ENCODE measurements at places on chromosomes 3 and 15.
A peak's percentile ranks its signal among the peaks of the same experiment; 100 is the strongest.

DNA sequence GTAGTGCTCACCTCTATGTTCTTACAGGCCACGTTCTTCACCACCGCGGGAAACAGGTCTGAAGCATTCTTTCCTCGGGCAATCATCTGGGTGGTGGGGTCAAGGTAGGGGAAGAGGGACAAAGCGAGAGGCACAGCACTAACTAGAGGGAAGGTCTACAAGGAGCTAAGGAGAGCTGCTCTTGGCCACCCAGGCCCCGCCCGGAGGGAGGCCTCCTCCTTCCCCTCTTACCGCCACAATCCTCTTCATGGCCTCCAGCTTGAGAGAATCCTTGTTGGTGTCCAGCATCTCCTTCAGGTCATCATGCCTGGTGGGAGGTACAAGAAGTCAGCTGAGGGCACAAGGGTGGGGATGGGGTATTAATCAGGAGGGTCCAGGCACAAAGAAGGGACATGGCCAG lies 20.5 kb downstream of the AP3B2 start:
- no peak for DNase-seq

DNA sequence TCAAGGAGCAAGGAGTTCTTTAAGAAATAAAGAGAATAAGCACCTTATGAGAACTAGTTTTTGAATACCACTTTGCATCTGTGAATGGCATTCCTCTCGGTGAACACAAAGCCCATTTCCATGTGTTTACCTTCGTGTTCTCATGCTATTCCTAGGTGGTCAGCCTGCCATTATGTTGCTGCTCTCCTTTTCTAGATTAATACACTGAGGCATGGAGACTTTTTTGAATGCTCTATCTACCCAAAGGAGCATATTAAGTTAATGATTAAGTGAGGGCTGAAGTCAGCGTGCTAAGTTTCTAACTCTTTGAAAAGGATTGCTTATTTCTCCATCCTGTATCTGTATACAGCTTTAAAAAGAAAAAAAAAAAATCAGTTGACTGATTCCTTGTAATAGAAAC lies 394.5 kb downstream of the MECOM start:
- DNase-seq = no peak

GRCh38 chr3:76028774-76029173 lies 243.4 kb upstream of the ZNF717 start:
- DNase-seq = no peak

GRCh38 chr15:60379525-60380274 lies 18.1 kb downstream of the ANXA2 start:
- DNase-seq = no peak

- no peak for DNase-seq
Observed at GRCh38 chr3:187802928-187803259, 57.6 kb upstream of the BCL6 start.

DNA sequence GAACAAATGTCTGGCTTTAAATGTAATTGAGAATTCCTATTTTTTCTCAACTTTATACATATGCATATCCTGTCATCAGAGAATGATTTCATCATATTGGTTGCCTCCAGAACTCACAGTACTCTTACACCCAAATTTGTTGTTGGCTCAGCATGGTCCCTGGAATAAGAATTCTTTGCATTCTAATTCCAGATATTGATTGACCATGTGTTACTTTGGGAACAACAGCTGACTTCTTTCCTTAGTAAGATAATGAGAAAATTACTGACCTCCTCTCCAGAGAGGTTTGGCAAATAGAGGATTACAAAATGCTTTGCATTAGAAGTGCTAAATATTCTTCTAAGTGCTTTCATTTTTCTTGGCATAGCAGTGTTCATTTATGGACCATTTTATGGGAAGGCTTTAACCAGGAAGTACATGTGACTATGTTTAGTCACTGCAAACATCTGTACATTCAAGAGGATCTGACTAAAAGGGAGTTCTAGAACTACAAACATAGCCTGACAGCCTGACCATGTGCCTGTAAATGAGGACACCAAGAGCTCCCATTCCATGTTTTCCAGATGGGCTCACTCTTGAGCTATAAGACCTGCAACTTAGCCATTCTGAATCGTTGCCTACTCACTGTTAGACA lies 391.6 kb upstream of the DPPA4 start:
- no peak for DNase-seq

GRCh38 chr3:15154326-15154725 lies 51.7 kb upstream of the CAPN7 start:
- no peak for DNase-seq

DNA sequence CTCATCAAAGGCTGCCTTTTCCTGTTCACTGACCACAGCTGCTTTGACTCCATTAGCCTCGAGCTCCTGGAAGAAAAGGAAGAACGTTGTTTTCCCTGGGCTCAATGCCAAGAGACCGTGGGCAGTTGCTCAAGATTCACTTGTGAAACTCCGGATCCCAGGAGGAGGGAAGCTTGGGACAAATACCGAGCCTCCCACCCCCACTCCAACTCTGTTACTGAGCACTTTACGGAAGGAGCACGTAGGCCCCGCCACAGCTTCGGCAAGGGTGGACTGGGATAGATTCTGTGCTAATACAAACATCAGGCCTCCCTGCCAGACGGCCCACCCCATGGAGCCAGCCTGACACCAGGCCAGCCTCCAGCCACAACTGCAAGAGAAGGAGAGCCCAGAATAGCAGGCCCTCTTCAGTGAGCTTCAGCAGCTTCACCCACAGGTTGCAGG lies 10.8 kb upstream of the FANCD2 start:
- DNase-seq = no peak

- no peak for DNase-seq
Observed at GRCh38 chr3:116007000-116007399, 383.7 kb downstream of the GAP43 start.

DNA sequence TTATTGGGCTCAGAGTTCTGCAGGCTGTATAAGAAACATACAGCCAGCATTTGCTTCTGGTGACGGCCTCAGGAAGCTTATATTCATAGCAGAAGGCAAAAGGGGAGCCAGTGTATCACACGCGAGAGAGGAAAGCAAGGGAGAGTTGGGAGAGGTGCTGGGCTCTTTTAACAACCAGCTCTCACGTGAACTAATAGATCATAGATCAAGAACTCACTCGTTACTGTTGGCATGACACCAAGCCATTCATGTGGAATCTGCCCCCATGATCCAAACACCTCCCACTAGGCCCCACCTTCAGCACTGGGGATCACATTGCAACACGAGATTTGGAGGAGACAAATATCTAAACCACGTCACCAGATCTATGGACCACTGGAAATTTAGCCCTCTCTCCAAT lies 70.2 kb downstream of the TIPARP start:
- no peak for DNase-seq

GRCh38 chr3:194308601-194309449 lies 42.3 kb downstream of the CPN2 start:
- DNase-seq = peak; percentile 93

GRCh38 chr3:129548104-129548965 lies 5.4 kb downstream of the H1-8 start:
- DNase-seq = no peak

DNA sequence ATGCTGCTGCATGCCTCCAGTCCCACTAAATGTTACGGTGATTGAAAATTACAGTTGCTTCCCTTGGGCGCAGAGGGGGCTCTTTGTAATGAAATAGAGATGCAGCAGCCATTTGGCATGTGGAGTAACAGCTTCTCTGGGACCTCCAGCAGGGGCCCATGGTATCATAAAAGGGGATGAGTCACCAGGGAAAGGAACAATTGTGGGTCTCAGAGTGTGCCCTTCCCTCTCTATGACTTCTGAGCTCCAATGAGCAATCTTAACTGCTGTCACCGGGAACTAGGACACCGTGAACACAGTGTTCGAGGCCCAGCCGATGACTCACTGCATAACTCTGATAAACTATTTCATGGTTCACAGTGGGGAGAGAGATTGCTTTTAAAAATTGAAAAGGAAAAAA lies 164.8 kb upstream of the NUDT16 start:
- no peak for DNase-seq

GRCh38 chr3:9109568-9109914 lies 139.9 kb downstream of the SRGAP3 start:
- no peak for DNase-seq

- DNase-seq = no peak
Observed at GRCh38 chr15:74631408-74631807, 15.8 kb downstream of the CLK3 start.

DNA sequence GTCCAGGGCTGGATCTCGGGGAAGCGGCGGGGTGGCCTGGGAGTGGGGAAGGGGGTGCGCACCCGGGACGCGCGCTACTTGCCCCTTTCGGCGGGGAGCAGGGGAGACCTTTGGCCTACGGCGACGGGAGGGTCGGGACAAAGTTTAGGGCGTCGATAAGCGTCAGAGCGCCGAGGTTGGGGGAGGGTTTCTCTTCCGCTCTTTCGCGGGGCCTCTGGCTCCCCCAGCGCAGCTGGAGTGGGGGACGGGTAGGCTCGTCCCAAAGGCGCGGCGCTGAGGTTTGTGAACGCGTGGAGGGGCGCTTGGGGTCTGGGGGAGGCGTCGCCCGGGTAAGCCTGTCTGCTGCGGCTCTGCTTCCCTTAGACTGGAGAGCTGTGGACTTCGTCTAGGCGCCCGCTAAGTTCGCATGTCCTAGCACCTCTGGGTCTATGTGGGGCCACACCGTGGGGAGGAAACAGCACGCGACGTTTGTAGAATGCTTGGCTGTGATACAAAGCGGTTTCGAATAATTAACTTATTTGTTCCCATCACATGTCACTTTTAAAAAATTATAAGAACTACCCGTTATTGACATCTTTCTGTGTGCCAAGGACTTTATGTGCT lies 527 bp downstream of the B2M start:
- peak; percentile 6 for DNase-seq

- no peak for DNase-seq
Observed at GRCh38 chr3:102078854-102079808, 229.8 kb downstream of the NFKBIZ start.

GRCh38 chr3:71484047-71484446 lies 99.5 kb downstream of the FOXP1 start:
- no peak for DNase-seq

GRCh38 chr3:135784557-135784956 lies 181.0 kb upstream of the PPP2R3A start:
- DNase-seq = no peak

DNA sequence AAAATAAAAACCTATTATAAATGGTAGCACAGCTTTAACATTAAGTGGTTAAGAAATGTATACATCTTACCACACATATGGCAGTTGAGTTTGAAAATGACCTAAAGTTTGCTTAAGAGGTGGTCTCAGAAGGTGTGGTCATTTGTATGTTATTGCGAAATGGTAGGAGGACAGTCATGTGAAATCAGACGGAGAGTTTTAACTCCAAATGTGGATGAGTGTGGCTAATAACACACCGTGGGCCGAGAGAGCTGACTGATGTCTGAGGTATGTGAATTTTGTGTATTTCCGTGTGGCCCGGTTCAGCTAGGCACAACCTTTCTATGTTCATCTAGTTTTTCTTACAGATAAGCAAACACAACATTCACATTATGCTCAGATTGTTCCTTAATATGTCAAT lies 71.9 kb downstream of the ARNT2 start:
- DNase-seq = no peak

DNA sequence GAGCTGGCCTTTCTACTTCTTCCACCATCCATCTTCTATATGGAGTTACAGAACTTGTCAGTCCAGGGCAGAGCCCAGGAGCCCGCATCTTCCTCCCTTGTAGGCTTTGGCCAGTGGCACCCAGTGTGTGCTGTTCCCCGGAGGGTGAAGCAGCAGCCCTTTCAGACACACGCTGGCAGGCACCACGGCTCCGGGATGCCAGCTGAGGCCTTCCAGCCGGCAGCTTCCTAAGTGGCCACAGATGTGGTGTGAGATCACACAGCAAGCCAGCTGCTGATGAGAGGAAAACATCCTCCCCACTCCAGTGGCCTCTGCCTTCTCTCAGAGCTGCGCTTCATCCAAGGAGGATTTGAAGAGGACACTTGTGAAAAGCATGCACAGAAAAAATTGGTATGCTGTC lies 24.1 kb downstream of the CRABP1 start:
- no peak for DNase-seq

GRCh38 chr3:13008155-13008995 lies 64.9 kb downstream of the IQSEC1 start:
- DNase-seq = no peak

DNA sequence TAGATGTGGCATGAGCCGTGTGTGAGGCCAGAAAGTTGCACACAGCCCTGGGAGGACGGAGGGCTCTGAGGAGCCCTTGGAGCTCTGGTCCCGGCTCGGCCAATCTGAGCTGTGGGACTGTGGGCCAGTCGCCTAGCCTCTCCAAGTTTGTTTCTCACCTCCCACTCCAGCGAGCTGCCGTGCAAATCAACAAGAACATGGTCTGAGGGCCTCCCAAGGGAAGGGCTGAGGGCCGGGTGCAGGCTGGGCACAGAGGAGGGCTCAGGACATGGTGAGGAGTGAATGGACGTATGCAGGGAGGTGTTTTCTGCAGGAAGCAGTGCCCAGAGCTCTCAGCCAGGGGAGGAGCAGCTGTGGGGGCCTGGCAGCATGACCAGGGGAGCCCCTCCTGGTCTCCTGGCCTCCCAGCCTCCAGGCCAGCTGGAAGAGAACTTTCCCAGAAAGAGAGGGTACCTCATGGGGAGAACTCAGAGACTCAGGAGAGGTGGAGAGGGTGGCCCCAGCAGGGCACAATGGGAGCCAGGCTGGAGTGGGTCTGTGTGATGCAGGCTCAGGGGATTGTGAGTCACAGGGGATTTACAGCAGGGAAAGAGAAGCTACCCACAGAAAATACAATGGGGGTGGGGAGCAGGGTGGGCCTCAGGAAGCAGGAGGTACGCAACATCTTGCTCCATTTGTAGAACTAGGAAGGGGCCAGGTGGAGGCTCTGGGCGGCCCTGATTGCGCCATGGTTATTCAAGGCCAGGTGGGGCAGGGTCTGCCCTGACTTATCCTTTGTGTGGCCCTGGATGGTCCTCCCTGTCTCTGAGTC lies 24.8 kb downstream of the PSTPIP1 start:
- DNase-seq = no peak

DNA sequence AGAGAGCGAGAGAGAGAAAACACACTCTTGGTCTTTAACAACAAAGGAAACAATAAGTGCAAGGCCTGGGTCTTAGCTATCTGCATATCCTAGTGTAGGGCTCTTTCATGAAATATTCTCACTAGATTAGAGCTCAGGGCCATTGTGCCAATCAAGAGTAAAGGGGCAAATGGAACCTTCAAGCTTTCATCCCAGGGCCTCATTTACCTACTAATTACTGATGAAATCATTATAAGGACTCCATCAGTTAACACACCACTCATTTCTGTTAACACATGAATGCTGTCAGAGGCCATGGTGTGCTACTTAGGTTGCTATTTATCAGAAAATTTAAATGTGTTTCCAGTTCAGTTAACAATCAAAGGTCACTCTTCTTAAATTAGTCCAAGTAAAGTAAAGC lies 597.8 kb downstream of the ROBO1 start:
- no peak for DNase-seq

DNA sequence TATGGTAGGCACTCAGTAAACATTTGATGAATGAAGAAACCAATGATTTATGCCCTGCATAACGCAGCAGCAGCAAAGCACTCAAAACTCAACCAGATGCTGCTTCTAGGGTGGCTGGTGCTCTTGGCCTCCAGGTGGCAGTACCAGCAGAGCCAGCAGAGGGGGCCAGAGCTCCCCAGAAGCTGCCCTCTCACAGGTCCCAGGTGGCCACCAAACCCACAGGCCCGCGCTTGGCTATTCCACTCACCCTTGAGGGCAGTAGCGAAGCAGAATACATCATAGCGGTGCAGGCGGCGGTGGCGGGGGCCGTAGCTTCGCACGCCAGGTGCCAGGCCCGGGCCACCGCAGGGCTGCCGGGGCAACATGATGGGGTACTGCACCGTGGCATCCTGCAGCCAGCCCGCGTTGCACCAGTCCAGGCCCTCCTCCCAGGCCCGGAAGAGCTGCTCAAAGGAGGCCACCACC lies 16.6 kb downstream of the HAPLN3 start:
- no peak for DNase-seq

Measured in NCI-H1105 treated with DMSO at 0.1 percent for 48 hours (cell line).